Left kidney (tissue), 8 donors: ENCODE measurements at places on chromosomes 4 and X. TPM values are rescaled to one million over a fixed set of nuclear protein-coding genes. Genes with fewer than 3 reads are reported as not detected.

DNA sequence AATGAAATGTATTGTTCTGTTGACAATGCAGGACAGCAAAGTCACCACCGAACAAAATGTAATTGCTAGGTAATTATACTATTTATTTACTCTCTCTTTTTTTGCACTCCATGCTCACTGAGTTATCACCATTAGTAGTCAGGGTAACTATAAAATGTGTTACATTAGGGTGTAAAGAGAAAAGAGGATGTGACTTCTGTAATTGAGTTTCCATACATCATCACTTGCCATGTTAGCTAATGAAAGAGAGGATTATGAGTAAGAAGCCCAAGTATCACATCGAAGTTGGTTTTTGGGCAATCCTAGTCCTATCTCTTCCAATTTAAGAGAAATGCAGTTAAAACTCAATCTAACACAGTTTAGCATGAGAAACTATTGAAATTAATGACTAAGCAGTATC is 7.6 kb downstream of the ZXDA start:
- DNase-seq = no peak

DNA sequence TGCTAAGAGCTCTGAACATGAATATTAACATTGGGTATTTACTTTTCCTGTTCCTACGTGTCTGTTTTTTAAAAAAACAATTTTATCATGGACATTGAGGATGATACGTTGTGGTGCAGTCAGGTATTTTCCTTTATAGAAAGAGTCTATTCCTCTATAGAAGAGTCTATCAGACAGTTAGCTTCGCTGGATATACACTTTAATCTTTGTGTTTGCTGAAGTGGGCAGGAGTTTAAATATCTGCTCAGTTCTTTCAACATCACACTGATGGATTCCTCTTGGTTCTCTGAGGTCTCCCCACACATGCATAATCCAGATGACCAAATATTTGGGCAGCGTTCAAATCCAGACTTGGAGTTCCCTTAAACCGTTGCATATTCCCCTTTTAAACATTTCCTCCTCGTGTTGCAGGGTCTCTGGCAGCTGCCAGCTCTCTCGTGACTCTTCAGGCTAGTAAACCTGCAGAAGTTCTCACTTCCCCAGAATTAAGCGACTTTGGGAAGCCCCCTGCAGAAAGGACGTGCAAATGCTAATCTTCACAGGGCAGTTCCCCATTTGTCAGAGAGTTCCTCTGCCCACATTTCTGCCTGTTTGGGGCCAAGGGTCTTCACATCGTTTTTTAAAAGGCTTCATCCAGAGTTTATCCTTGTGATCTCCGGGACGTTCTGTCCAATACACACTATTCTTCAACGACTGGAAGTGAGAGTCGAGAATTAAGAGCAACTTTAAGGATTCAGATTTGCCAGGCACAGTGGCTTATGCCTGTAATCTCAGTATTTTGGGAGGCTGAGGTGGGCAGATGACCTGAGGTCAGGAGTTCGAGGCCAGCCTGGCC is 20.5 kb upstream of the DHRSX start:
- DNase-seq = no peak

GRCh38 chr4:88811904-88812303 is 114.3 kb upstream of the NAP1L5 start:
- DNase-seq = no peak

DNA sequence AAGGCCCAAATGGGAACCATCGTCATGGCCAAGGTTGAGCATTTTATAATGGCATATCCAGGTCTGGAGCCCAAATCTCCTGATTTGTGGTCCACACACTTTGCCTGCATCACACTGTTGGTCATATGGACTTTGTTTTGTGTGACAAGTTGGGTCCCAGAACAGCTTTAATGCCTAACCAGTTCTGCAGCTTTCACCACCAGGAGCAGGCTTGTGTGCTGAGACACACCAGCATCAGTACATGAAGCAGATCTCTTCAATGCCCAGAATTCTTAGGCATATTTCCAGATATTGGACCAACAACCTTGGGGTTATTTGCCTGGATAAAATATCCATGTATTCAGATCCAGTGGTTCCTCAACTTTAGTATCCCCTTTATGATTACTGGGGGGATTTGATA is 371.3 kb downstream of the FBXW7 start:
- DNase-seq = no peak

The PLXNB3 gene
- 1.5 TPM for polyA plus RNA-seq

- DNase-seq = no peak
Measured at GRCh38 chr4:5891563-5892322, 1.1 kb downstream of the CRMP1 start.

DNA sequence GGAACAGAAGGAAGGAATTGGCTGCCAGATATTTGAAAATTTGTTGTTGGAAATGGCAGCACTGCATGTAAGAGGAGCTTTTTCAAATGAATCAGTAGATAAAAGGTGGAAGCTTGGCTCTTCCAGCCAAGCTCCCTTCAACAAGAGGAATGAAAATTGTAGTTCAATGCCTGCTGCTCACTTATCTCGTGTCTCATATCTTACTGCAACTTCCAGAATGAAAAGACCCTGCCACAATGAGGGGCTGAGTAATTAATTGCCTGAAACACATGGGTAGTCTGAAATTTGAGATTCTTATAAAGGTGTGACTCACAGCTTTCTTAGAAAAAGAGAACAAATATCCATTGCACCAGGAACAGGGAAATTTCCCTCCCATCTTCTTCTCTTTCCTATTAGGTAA is 53.0 kb downstream of the HAND2 start:
- no peak for DNase-seq

- DNase-seq = peak; percentile 83
Measured at GRCh38 chr4:105471566-105472176, 2.2 kb downstream of the PPA2 start.

DNA sequence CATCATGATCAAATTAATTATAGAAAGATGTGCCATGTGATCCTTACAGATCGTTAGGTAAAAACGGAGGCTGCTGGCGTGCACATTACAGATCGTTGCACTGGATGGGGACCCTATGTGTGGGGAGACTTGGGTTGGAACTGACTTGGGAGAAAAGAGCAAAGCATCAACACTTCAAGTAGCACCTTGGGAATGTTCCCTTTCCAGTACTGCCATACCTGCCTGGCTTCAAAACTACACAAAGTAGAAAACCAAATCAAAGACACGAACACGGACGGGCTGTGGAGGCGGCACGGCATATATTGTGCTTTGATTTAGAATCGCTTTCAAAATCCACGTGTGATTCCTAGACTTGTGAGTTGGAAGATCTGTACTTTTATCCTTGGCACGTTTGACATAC is 898 bp downstream of the CMC4 start:
- no peak for DNase-seq

The P2RY4 gene
- 0.48 TPM for polyA plus RNA-seq

The MED14 gene
- 71.3 TPM for polyA plus RNA-seq

DNA sequence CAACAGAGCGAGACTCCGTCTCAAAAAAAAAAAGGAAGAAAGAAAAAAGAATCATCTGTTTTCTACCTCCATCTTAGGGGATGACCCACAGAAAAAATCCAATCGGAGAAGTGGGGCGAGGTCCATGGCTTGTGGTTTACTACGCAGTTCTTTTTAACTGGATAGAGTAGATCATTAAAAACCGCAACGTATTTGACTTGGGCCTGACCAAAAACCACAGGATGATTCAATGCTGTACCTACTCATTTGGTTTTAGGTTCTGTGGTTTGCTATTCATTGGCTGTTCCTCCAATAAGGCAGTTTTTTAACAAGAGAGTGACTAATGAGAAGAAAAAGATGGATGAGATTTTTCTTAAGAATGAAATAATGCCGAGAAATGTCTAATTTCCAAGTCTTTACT is 83.7 kb downstream of the FREM3 start:
- DNase-seq = no peak

DNA sequence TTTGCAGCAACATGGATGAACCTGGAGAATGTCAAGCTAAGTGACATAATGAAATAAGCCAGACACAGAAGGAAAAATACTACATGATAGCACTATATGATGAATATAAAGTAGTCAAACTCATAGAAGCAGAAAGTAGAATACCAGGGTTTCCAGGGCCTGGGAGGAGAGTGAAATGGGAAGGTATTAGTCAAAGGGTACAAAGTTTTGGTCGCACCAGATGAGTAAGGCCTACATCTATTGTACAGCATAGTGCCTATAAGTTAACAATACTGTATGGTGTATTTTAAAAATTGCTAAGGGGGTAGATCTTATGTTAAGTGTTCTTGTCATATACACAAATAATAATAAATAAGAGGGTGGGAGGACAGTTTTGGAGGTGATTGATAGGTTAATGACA is 41.5 kb downstream of the ENOX2 start:
- no peak for DNase-seq

The USP51 gene
- 13.9 TPM for polyA plus RNA-seq

The STBD1 gene
- polyA plus RNA-seq = 1.3 TPM

GRCh38 chr4:166091146-166091545 is 218.1 kb downstream of the TLL1 start:
- DNase-seq = no peak

The BEX5 gene
- 12.9 TPM for polyA plus RNA-seq

- DNase-seq = peak; percentile 32
Measured at GRCh38 chr4:98996056-98996764, 689 bp downstream of the METAP1 start.

The DAPP1 gene
- polyA plus RNA-seq = 1.1 TPM

DNA sequence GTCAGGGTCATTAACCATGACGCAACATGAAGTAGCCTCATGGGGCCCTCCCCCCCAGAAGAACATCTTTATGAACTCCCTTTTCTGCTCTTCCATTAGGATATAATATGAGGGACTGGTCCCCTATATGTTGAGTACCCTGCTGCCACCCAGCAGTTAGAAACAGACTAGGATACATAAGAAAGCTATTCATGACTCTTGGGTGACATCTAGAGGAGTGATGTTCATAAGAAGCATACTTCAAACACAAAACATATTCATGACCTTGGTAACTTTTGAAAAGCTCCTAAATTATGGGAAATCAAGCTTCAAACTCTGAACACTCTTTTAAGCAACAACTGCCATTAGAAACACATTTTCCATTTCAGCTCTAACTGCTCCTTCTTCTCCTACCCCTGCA is 155.2 kb upstream of the SPIN4 start:
- peak; percentile 29 for DNase-seq

DNA sequence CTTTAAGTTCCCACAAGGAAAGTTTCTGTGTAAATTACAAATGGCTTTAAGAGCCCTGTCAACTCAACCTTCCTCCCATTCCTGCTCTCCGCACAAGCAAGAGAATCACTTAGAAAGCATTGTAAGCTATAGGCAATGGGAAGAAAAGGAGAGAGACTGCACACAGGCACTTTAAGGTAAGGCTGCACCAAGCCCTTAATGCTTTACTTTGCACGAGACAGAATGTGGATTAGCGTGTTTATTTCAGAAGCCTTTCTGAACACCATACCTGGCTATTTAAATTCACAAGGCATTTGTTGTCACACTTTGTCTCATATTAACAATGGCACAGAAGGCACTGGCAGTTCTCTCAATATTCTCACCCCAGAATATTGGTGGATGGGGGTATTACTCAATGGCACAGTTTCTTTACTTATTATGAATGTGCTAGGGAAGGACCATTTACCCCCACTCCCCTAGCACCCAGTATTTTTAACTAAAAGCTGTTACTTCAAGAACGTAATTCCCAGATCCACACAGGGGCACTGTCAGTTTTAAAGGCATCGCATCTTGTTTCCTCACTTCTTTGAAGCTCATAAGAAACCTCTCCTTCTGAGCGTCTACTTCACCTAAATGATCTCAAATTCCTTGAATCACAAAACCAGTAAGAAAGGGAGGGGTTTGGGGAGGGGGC is 150.0 kb downstream of the MAML3 start:
- peak; percentile 31 for DNase-seq

DNA sequence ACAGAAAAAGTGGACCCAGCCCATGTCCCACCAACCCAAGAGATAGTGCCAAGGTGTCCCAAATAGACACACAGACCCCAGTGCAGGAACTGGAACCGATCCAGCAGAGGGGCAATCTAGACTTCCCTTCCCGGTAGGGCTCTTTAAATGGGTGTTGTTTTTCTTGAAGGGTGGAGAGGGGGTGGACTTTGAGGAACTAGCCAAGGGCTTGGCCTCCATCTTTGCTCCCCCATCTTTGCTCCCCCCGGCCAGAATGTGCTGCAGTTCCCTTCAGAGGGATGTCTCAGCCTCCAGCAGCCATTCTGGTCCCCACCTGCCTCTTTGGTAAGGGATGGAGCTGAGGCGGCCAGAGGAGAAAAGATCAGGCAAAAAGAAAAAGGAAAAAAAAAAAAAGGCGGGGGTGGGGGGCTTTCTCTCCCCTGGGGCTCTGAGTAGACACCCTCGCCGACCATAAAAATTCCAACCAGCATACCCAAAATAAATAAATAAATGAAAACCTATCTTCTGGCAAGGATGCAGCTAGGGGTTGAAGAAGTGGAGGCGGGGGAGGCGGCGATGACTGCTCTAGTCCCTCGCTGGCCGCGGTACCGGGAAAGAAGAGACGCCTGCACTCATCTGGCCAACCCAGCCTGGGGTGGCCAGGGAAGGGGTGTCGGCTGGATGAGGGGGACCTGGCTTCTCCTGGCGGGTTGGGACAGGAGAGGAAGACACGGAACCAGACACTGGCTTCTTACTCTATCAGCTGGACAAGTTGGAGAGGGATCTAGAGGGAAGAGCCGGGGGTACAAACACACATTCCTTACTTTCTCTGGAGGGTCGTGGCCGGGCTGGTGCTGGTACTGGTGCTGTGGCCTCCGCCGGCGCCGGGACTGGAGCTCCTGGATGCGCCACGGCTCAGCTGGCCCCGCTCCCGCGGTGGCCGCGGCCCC is 38.5 kb upstream of the IQSEC2 start:
- DNase-seq = no peak

DNA sequence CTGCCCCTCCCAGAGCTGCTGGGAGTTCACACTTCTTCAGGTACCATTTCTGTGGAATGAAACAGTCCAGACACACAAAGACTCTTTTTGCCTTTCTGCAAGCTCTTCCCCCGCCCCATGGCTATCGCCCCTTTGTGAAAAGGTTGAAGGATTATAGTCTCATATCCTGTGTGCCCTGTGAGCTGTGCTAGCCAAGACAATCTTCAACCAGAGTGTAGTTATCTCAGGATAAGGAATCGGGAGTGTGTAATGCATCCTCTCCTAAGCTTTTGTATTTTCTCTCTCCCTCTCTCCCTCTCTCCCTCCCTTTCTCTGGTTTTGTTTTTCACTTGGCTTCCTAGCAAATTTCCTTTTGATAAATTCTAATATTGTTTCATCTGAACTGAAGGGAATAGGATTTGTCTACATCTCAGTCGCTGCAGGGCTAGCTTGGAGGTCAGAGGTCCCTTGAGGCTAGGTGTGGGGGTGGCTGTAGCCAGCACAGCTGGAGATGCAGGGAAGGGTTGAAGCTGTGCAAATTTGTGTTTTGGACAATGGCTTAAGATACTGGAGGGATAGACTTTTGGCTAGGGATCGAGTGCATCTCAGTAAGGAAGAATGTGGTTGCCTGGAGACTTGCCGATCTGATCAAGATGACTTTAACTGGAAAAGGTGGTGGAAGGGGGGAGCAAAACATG is 74.6 kb upstream of the NALF2 start:
- DNase-seq = no peak

GRCh38 chrX:23900220-23900797 is 7.4 kb downstream of the APOO start:
- DNase-seq = no peak

The OTC gene
- polyA plus RNA-seq = not detected

DNA sequence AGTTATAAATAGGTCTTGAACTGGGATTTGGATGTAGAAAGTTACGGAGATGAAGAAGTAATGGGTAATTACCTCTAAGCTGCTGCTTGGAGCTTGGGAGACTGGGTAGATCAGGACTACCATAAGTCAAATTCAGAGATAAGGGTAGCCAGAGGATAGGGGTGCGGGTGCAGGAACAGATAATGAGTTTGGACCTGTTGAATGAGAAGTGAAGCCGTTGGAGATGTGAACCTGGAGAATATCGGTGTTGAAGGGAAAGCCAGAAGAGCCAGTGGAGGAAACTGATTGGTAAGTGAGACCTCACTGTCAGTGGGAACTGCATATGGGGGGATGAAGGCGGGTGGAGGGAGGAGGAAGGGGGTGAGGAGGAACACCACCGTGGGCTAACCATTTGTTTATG is 618 bp upstream of the FOXO4 start:
- no peak for DNase-seq
